Left lung (tissue), 14 donors: ENCODE measurements at places on chromosomes 3 and 15. TPM values are rescaled to one million over a fixed set of nuclear protein-coding genes. Genes with fewer than 3 reads are reported as not detected.
A peak's percentile ranks its signal among the peaks of the same experiment; 100 is the strongest.

A4GNT gene
- not detected for total RNA-seq

C2CD4A gene
- 0.79 TPM for total RNA-seq

C3orf85 gene
- not detected for total RNA-seq

CFAP161 gene
- total RNA-seq: 0.64 TPM

MUSTN1 gene
- 1.2 TPM for total RNA-seq

ANKRD63 gene
- total RNA-seq: not detected

DNA sequence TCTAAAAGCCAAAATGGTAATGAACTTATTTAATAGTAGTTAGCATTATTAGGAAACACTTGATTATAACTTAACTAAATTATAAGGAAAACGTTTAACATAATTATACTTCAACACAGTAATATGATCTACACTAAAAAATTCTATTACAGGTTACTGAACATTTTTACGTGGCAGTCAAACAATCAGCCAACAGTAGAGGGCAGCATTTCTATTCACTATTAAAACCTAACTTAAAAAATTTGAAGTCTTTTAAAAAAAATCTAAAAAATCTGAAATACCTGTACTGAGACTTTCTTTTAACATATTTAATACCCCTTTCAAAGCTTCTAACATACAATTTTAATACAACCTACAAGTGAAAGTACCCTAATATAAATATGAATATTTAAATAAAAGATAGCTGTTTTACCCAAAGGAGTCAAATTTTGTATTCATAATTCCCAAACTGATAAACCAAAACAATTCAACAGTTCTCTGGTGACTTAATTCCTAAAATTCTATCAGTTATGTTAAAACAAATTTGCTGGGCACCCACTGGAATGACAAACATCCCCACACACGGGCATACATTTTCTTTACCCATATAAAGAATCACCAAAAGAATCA, 41.5 kb downstream of the DLG1 start:
- peak; percentile 53 for DNase-seq

DNA sequence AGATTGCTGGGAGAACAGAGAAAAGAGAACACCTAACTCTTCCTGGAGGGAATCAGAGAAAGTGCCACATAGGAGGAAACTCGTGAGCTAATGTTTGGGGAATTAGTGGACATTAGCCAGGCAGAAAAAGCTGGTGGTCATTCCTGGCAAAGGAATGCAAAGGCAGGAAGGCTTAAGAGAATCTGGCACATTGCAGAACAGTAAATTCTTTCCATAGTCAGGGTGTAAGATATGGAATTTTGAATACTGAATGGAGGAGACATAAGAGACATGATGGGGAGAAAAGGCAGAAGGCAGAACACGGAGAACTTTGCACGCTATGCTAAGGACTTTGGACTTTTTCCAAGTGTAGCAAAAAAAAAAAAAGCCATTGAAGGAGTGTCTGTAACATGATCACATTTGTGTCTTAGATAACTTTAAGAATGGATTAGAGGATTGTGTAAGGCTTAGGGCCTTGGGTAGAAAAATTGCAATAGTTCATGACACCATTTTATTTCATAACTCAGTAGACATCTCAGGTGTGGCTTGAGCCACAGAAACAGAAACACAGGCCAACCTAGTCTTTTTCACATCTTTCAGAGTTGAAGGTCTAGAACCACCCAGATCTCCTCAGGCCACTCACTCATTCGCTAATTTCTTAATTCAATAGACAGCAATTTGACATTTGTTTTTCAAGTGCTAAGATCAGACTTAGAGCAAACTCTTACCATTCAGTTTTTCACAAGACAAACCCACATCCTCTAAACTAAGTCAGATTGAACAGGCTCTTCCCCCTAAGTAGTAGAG, 31.2 kb upstream of the CCDC80 start:
- DNase-seq: no peak

DNA sequence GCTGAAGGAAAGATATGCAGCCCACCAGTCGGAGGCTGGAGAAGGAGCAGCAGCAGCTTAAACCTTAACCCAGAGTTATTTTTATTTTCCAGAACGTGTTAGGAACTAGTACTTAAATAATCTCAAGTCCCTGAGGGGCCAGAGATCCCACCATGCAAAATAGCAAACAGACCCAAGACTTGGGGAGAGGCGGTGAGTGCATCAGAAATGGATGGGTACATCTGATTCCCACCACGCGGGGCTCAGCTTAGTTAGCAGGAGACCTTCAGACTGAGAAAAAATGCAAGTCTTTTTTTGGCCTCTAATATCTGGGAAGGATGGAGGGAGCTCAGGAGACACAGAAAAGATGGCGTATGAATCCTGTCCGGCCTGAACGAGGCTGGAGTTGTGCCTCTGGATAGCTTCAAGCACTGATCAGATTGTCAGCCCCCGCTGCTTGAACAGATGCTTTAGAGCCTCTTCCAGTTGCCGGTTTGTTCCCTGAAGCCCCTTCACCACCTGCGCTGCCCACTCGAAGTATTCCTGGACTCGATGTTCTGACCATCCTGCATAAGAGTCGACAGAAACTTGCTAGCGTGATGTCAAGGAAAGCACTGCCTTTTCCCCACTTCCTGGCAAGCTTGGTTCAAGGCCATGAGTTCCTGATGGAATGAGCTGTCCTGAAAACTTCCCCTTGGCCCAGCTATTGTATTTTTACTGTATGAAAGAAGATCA, 1.3 kb downstream of the HDDC3 start:
- DNase-seq: no peak

DNA sequence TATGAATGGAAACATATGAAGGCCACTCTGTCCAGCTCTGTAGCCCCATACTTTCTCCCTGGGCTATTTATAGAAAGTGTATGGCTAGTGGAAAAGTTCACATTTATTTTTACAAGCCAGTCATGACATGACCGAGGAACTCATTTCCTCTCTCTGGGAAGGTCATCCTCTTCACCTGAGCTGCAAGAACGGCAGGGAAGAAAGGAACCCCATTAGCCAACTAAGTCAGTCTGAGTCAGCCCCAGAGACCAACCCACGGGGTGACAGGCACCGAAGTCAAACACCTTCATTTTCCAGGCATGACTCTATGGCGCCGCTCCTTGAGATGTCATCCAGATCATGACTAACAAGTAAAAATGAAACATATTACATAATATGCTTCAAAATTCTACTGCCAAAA, 4.8 kb downstream of the PAQR9 start:
- DNase-seq: no peak

DNA sequence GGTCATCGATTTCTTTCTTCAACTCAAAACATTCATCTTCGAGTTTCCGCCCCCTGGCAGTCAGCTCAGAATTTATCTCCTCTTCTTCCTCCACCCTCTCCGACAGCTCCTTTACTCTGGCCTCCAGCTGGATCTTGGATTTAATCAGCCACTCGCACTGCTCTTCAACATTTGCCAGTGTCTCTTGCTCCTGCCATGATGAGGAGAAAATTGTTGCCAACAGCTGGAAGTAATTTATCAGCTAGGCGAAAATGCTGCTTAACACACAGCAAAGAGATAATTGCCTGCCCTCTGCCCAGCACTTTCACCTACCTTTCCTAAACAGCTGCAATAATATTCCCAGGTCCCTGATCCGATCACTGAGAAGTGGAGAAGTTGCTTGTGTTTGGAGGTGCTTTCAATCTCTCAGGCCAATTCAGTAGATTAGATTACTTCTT, 69.3 kb downstream of the MYH15 start:
- peak; percentile 44 for DNase-seq

- DNase-seq: no peak
Measured at GRCh38 chr15:42331235-42331634, 28.1 kb upstream of the CAPN3 start.

GRCh38 chr3:57221883-57222282, 5.6 kb upstream of the APPL1 start:
- DNase-seq: no peak

- DNase-seq: no peak
Measured at GRCh38 chr15:82298520-82298919, 35.9 kb downstream of the SAXO2 start.

GRCh38 chr15:96360581-96361308, 30.2 kb downstream of the NR2F2 start:
- no peak for DNase-seq

GRCh38 chr15:100588638-100589242, 13.2 kb downstream of the LINS1 start:
- no peak for DNase-seq

DNA sequence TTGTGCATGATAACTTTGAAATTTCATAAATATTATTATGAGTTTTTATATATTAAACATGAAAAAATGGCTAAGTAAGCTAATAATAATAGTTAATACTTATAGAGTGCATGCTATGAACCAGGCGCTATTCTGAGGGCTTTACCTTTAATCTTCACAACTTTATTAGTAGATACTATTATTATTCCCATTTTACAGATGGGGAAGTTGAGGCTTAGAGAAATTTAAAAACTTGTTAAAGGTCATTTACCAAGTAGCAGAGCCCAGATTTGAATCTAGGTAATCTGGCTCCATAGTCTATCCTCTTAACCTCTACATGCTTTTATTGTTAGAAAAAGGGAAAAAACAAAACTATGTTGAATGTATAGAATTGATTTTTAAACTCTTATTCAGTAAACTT, 60.4 kb downstream of the TRPC1 start:
- no peak for DNase-seq

- DNase-seq: no peak
Measured at GRCh38 chr3:8888301-8888915, 74.9 kb downstream of the RAD18 start.

DNA sequence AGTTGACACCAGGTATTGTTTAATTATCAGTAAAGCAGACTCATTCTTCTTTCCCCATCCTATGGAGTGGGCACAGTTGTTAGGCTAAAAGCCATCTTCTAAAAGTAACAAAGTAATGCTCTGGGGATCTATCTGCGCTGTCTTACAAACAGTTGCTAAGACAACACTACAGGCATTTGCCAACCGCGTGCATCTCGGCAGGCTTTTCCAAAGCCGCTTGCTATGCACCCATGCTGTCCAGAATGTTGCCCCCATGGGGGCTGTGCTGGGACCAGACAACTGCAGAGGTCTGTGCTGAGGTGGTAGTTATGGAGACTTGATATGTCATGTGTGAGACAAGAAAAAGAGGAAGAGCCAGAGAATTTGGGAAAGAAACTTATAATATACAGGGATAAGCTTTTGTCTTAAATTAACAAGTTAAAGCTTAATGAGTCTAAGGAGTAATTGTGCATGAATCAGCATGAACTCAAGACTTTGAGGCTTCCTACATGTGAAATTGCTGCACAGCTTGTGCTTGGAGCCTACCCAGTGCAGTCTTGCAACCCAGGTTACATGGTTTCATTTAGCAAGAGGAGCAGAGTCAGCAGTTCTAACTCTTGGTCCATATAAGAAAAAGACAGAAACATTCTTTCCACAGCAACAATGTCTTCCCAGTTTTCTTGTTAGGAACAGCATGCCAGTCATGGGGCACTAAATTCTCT, 38.9 kb upstream of the DCLK3 start:
- no peak for DNase-seq

DNA sequence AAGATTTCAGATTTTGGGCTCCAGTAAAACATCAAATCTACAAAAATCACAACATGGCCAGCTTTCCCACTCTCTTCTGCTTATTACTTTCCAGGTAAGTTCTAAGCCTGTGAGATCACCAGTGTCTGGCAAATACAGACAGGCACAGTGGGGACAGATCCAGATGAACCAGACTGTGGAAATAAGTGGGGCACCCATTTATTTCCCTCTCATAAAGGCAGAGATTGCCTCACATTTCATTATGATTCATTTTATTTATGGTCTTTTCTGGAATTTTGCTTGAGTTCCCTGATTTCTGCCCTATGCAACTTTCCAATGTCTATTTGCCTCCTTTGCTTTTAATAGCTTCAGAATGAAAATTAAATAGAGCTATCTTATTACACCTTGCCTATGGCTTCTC, 66.8 kb downstream of the GREM1 start:
- DNase-seq: no peak

GRCh38 chr3:39671116-39671515, 138.3 kb upstream of the MYRIP start:
- DNase-seq: no peak
